ENCODE measurements at places on chromosomes 13 and 19.

- ATAC-seq = no peak
Observed at GRCh38 chr19:39916236-39916635, 18.2 kb downstream of the FCGBP start.

- ATAC-seq = no peak
Observed at GRCh38 chr13:86757236-86757978, 913.8 kb upstream of the SLITRK5 start.

GRCh38 chr19:17327654-17328516 is 6.8 kb downstream of the ANO8 start:
- peak; percentile 67 for ATAC-seq

DNA sequence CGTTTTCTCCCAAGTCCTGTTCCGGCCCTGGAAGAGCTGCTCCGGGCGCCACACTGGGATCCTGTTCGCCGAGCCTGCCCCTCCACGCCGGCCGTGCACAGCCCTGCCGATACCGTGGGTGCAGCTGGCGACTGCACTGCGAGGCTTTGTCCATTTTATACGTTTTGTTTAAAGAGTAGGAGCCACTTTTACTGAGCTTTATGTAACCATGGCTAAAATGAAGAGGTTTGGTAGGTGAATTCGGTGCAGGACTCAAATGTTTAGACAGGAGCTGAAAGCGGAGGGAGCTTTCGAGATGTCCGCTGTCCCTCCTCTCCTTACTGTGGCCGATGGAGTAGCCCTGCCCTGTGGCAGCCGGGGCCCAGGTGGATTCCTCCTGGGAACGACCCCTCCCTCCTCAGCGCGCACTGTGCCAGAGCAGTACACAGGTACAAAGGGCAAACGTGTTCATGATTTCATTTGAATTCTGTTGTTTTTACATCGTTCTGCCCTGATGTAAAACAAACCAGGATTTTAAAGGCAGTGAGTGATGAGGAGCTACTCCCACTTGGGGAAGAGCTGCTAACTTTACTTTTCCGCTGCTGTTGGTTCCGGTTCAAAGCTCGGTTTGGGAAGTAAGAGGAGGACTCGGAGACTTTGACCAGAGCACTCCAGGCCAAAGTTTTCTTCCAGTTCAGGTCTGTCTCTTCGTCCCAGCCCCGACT is 1.7 kb downstream of the COL4A2 start:
- ATAC-seq = no peak

DNA sequence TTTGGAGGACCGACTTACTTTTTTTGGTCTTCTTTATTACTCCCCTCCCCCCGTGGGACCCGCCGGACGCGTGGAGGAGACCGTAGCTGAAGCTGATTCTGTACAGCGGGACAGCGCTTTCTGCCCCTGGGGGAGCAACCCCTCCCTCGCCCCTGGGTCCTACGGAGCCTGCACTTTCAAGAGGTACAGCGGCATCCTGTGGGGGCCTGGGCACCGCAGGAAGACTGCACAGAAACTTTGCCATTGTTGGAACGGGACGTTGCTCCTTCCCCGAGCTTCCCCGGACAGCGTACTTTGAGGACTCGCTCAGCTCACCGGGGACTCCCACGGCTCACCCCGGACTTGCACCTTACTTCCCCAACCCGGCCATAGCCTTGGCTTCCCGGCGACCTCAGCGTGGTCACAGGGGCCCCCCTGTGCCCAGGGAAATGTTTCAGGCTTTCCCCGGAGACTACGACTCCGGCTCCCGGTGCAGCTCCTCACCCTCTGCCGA is 409 bp downstream of the FOSB start:
- no peak for ATAC-seq

- ATAC-seq = no peak
Observed at GRCh38 chr13:75494491-75494890, 12.5 kb upstream of the TBC1D4 start.

- peak; percentile 78 for ATAC-seq
Observed at GRCh38 chr19:18401580-18402112, 4.2 kb upstream of the LRRC25 start.

GRCh38 chr13:65454403-65454802 is 1775.7 kb downstream of the PCDH9 start:
- no peak for ATAC-seq

GRCh38 chr19:31002518-31003244 is 346.6 kb downstream of the TSHZ3 start:
- no peak for ATAC-seq

DNA sequence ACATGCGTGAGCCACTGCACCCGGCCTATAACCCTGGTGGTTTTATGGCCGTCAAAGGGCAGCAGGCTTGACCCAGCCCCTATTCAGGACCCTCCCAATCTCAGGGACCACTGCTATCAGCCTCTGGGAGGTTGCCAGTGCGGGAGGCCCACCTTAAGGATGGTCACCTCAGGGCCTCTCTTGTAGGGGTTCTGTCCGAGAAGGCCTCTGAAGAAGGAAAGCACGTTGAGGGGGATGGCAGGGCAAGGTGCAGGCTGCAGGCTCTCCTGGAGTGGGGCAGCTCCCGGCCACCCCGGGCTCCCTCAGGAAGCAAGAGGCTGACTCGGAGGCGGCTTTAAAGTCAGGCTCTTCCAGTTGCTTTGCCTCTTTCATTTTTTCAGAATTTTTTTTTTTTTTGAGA is 6.0 kb upstream of the GRTP1 start:
- no peak for ATAC-seq

- ATAC-seq = peak; percentile 47
Observed at GRCh38 chr13:35926859-35927530, 204.2 kb downstream of the DCLK1 start.

GRCh38 chr13:108154421-108154858 is 60.9 kb downstream of the LIG4 start:
- no peak for ATAC-seq

GRCh38 chr13:113460599-113460998 is 7.3 kb upstream of the ADPRHL1 start:
- no peak for ATAC-seq

- peak; percentile 60 for ATAC-seq
Observed at GRCh38 chr13:24671386-24672113, 8.7 kb upstream of the ATP12A start.

DNA sequence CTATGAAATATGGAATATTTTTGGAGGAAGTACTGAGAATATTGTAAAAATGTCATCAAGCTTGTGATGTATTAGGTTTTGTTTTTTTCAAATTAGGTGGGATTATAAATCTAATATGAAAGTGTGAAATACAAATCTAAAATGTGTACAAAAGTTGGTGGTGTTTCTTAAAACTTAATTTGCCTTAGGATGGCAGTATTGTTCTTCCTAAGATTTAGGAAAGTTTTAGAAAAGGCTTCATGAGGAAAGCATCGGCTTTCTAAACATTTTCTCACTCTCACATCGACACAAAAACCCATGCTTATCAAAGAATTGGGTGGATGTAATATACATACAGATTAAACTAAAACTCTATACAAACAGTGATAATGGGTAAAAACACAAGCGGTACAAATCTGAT is 972.0 kb upstream of the PCDH20 start:
- no peak for ATAC-seq

- peak; percentile 99 for ATAC-seq
Observed at GRCh38 chr19:49272204-49272603, 52.8 kb downstream of the SLC6A16 start.

DNA sequence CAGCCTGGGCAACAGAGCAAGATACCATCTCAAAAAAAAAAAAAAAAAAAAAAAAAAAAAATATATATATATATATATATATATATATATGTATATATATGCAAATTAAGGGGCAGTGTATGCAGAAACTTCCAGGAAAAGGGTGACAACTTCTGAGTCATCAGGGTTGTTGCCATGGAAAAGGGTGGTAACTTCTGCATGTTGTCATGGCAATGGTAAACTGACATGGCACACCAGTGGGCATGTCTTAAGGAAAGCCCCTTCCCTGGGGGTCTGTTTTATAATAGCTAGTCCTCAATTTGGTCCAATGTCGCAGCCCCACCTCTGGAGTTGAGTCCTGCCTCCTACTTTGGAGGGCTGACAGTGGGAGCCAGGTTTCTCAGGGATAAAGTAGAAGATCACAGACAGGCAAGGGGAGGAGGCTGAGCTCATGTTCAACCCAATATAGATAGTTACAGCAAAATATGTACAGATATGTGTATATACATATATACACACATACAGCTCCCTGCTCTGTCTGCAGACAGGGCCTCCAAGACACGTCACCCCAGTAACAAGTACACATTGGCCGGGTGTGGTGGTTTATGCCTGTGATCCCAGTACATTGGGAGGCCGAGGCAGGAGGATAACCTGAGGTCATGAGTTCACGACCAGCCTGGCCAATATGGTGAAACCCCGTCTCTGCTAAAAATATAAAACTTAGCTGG is 7.2 kb upstream of the FCHO1 start:
- no peak for ATAC-seq

- ATAC-seq = peak; percentile 38
Observed at GRCh38 chr19:616747-617526, 16.4 kb downstream of the POLRMT start.

- ATAC-seq = peak; percentile 86
Observed at GRCh38 chr13:20369886-20370361, 137.8 kb upstream of the GJB6 start.

DNA sequence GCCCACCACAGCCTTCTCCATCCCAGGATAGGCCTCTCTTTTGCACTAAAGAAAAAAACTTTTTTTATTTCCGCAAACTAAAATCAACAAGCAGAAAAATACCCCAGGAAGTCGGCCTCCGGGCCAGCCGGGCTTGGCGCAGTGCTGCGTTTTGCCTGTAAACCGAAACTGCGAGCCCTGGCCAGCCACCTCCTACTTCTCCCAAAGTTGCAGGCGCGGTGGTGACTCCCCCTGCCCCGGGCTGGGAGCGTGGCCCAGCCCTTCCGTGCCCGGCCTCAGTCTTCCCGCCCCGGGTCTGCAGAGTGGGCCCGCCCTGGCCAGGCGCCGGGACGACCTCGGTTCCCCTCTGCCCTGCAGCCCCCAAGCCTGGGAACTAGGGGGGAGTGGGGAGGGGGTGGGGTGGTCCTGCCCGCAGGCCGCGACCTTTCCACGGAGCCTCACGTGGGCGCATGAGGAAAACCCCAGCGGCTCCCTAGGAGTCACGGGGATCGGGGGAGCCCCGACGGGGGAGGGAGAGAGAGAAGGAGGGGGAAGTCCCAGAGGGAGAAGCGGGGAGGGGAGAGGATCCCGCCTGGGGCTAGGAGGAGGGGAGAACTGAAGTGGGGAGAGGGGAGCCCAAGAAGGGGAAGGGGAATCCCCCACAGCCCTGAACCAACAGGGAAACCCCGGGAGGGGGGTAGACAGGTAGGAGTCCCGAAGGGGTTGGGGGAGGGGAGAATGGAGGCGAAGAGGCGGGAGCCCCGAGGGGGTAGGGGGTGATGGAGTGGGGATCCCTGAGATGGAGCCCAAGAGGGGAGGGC is 3.0 kb downstream of the GADD45B start:
- ATAC-seq = peak; percentile 53

GRCh38 chr13:34153428-34154180 is 335.7 kb downstream of the RFC3 start:
- no peak for ATAC-seq

DNA sequence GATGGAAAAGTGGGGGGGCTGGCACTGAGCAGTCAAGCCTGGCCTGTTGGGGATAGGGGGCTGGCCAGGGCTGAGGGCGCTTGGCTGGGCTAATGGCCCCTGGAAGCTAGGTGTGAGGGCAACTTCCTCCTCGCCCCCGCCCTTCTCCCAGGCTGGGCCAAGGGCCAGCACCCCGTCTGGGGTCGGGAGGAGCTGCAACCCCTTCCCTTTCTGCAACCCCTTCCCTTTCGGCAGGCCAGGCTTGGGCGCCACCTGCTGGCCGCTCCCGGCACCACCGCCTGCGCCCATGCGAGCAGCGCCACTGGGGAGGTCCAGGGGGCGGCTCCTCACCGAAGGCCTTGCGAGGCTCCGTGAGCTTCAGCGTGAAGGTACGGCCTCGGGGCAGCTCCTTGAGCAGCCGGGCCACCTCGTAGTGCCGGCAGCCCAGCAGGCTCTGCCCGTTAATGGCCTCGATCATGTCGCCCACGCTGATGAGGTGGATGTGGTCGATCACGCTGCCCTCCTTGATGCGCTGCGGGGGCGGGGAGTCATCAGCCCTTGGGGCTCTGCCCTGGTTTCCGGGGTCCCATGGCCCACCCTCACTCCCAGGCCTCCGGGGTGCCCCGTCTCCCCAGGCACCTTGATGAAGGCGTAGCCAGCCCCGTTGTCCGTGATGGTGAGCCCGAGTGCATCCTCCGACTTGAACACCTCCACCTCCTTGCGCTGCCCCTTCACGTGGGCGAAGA is 5.0 kb upstream of the PTGER1 start:
- no peak for ATAC-seq

DNA sequence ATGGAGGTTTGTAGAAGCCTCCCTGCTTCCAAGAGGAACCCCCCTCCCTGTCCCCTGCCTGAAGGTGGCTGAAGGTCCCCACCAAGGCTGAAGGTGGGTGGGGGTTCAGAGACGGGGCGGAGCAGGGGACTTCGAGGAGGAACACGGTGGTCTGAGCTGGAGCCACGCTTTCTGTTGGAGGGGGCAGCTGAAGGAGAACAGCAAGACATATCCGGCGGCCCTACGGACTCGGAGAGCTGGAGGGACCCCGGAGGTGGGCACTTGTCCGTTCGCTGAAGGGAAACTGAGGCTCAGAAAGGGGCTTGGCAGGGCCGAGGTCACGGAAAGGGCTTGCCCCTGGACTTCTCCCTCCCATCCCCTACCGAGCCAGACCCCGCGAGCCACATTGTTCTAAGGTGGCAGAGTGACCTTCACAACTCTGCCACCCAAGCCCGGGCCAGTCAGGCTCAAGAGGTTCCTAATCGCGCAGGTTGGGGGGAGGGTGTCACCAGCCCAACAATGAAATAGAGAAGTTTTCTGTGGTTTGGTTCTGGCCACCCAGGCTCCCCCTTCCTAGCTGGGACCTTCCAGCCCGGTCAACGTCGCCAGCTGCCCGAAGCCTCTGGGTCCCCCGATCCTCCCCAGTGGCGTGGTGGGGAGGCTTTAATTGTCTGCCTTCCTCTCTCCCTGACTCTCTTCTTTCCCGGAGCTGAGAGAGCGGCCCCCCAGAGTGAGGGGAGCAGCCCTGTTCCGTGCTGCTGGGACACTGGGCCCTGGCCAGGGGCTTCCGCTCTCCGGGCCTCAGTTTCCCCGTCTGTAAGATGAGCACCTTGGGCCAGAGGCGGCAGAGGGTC is 15.5 kb upstream of the KCNN1 start:
- ATAC-seq = no peak

- ATAC-seq = no peak
Observed at GRCh38 chr13:37886879-37887278, 17.3 kb upstream of the TRPC4 start.

GRCh38 chr19:45913874-45914830 is at the start of gene NANOS2:
Gene NANOS2, minus strand, starts transcription at chr19:45914778. Its CDS starts 85 bp downstream, at chr19:45914693.
- peak; percentile 22 for ATAC-seq

GRCh38 chr19:4049432-4049831 is 17.3 kb downstream of the ZBTB7A start:
- no peak for ATAC-seq

Data from esophagus mucosa (tissue), 1 donor.